Hematopoietic multipotent progenitor cell treated with erythropoietin and hydrocortisone succinate and interleukin-3 and kit ligand, for 8 days (in vitro differentiated cells): ENCODE measurements at places on chromosomes 7 and 10.

- no peak for DNase-seq
Observed at GRCh38 chr10:14477408-14477710, 146.6 kb upstream of the FRMD4A start.

GRCh38 chr7:115363916-115364315 lies 442.0 kb downstream of the MDFIC start:
- no peak for DNase-seq

DNA sequence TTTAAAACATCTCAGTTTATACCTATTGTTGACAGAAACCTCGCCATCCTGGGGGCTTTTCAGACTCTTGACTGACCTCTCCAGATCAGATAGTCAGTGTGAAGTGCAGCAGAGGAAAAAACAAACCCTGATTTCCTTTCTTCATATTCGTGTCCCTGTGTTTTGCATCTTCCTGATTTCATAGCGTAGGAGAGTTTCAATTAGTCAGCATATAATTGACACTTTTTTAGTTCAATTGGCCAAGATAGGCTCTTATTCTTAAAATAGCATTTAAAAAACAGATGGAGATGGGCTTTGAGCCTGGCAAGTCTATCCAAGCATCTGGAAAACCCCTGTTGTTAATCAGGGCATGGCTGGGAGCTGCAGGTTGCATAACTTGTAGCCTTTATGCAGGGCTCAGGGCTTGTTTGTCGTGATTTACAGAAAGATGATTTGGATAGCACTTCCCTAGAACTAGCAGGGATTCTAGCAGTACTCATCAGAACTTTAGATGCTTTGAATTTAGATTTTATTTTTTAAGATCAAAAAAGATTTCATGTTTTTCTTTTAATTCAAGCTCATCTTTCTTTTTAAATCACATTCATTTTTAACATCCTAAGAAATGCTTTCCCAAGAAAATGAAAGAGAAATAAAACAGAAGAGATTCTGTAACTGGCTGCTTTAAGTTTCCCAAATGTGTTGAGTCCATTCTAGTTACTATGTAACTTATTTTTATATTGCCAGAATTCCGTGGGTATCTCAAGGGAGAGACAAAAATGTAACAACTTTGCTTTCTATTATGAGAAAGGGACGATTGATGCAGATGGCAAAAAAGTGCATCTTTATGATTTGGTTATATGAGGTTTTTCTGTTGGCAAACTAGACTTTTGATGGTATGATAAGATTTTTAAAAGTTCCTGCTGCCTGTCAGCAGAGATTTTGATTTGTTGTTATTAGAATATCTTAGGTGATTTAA lies 270.8 kb upstream of the FZD8 start:
- no peak for DNase-seq

DNA sequence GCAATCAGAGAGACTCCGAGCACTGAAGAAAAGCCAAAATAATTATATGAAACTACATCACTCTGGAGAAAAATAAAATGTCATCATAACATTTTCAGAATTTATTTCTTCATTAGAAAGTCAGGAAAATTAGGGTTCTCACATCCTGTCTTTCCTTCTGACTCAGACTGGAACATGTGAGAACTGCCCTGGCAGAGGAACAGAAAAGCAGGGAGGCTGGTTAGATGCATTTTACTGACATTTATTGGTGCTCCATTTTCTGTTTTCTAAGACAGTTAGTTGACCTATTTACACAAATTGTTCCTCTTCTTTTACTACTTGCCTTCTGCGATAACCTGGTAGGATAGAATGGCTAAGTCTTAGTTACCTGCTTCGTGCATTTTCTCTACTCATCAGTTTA lies 58.6 kb upstream of the ANK3 start:
- no peak for DNase-seq

GRCh38 chr7:126419047-126419446 lies 833.7 kb downstream of the GRM8 start:
- no peak for DNase-seq

GRCh38 chr10:8563478-8563877 lies 509.0 kb downstream of the GATA3 start:
- no peak for DNase-seq

DNA sequence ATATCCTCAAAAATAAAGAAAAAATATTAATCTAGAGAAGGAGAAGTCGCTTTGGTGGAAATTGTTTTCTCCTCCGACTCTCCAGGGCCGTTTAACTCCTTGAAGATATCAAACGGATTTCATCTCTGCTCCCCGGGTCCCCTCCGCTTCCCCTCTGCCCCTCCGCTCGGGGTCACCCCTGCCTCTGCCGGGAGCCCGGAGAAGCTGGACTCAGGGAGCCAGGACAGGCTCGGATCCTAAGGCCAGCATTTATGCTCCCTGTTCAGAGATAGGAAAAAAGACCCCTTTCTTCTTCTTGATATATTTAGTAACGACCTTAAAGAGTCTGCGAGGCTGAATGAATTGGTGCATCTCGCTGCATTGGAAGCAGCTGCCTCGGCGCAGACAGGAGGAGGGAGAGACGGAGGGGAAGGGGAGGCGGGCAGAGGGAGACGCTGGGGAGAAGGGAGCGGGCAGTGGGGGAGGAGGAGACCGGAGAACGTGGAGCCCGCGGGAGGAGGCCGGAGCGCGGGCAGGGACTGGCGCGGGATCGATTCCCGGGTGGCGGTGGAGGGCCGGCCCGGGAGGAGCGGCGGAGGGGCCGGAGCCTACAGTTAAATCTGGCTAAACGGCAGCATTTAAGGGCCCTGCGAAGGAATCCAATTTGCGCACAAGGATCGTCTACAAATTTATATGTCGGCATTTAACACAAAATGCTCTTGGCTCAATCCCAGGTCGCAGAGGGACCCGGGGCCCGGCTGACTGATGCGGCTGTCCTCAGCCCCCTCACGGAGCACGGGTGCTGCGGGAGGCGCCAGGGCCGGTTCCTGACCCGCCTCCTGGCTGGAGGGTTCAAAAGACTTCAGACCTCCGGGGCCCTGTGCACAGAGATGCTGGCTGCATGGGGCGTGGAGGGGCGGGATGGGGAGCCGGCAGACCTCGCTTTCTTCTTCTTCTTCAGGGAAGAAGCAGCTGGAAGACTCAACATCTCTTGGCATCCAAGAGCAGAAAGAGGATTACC lies 55.6 kb downstream of the CRTAC1 start:
- DNase-seq = no peak

DNA sequence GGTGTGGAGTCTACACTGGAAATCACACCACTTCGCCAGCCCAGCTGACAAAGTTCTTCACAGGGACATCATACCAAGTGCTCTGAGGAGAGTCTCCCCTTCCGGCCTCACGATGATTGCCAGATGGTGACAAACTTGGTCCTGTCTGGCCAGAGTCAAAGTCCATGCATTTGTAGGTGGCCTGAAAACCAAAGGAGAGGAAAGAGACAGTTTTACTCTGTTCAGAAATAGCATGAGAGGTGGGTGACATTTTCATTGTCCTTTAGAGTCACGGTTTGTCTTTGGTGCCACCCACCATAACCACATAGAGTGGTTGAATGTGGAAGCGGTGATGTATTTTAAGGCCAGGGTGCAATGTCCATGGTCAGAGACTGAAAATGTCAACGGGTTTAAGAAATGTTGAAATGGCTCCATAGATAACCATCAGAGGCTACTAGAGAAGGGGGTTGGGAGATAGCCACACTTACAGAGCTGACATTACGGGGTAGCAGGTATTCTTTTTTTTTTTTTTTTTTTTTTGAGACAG lies 33.0 kb downstream of the BTBD16 start:
- no peak for DNase-seq

DNA sequence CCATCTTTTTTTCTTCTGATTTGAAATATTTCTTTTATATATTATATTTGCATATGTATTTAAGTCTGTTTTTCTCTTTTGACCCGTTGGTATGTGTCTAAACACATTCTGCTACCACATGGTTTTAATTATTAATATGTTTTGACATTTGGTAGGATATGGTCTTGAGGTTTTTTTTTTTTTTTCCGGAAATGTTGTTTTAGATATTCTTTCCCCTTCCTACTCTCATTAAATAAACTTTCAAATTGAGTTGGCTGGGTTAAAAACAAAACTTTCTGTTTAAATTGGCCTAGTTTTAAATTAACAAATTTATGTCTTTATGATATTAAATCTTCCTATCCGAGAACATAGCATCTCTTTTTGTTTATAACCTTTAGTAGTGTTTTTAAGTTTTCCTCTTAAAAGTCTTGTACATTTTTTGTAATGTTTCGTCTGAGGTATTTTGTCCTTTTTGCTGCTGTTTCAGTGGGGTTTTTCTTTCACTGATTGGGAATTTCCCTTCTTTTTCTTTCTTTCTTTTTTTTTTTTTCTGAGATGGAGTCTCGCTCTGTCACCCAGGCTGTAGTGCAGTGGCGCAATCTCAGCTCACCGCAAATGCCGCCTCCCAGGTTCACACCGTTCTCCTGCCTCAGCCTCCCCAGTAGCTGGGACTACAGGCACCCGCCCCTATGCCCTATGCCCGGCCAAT lies 25.4 kb downstream of the STAM start:
- no peak for DNase-seq

- DNase-seq = no peak
Observed at GRCh38 chr7:93985101-93985500, 19.1 kb downstream of the BET1 start.

GRCh38 chr7:93245525-93246432 lies 13.6 kb downstream of the VPS50 start:
- peak; percentile 61 for DNase-seq

GRCh38 chr10:36534471-36535002 lies 590.9 kb upstream of the ANKRD30A start:
- no peak for DNase-seq

DNA sequence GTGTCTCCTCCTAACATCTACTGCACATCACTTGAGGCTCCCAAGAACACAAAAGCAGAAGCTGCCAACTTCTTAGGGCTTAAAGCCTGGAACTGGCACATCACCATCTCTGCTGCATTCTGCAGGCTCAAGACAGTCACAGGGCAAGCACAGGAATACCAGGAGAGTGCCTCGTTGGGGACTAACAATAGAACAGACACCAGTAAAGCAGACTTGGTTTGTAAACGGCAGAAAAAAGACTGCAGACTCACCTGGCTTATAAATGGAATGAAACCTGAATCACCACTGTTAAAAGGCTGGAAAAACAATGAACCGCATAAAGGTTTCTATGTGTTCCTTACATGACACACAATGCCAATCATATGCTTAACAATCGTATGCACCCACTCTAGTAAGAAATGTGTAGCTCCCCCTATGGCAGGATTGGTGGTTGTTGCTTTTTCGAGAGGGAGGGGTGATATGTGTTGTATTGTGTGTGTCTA lies 12.8 kb downstream of the RHEB start:
- no peak for DNase-seq

GRCh38 chr10:14086596-14086995 lies 244.1 kb downstream of the FRMD4A start:
- DNase-seq = no peak

- DNase-seq = no peak
Observed at GRCh38 chr7:138584283-138584682, 116.9 kb downstream of the SVOPL start.

DNA sequence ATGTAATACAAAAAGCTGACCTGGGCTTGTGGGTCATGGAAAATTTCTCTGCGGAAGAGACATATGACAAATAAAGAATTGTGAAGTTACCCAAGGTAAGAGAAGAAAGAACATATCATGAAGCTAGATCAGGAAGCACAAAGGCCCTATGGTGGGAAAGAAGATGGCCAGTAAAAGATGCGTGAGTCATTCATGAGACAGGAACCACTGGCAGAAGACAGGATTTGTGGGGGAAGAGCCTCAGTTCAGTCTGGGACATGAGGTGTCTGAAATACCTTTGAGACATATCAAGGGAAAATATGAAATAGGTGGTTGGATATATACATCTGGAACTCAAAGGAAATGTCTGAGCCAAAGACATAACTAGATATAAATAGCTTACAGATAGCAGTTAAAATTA lies 27.7 kb upstream of the AMPH start:
- DNase-seq = no peak

DNA sequence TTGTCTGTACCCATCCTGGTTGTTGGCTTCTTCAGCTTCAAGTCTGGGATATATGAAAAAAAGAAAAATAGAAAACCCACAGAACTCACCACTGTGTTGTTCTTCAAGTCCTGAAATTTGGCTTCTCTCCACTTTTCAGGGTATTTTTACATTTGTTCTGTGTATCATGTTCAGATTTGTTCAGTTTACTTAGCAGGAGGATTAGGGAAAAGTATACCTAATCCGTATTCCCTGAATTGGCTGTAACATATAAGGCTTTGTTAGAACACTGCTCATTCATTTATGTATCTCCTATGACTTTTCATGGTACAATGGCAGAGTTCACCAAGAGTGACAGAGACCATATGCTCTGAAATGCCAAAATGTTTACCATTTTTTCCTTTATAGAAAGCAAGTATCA lies 146.9 kb downstream of the PTN start:
- no peak for DNase-seq

GRCh38 chr10:49165821-49166483 lies 22.2 kb downstream of the TMEM273 start:
- no peak for DNase-seq

- no peak for DNase-seq
Observed at GRCh38 chr10:99937630-99938029, 72.1 kb downstream of the DNMBP start.

- no peak for DNase-seq
Observed at GRCh38 chr7:36306222-36306621, 83.4 kb upstream of the ANLN start.

DNA sequence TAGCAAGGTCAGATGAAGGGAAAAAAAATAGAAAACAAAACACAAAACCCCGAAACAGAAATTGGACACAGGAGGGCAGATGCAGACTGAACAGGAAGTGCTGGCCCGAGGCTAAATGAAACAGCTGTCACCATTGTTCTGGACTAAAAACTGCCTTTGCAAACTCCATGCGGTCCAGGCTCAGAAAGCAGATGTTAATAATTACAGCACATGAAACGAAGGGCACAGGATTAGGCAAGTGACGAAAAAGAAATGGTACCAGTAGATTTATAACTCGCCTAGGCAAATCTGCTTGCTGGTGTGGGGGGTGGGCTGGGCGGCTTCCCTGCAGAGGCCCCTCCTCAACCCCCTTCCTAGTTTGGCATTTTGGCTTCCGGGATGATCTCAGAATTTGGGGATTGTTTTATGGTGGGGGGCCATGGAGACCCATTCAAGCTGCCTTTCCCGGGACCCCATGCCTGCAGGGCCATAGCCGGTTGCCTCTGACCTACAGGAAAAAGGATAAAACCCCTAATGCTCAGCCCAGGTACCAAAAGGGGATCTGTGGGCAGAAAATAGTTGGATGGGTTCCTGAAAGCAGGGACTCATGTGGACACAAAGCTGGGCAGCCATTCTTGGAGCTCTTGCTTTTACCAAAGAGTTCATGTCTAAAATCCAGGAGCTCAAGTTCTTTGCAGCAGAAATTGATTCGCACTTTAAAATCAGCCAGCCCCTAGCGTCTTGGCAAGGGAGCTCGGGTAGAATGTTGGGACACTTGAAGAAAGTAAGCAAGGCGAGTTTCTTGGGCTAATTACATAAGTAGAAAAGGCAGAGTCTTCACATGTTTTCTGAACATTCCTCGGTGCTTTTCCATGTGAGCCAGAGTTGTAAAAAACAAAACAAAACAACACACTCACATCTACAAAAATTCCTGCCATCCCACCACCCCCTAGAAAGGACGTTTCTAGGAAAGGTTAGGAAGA lies 39.0 kb upstream of the EMX2 start:
- DNase-seq = no peak

GRCh38 chr7:151728286-151728660 lies 148.6 kb downstream of the PRKAG2 start:
- DNase-seq = no peak

GRCh38 chr10:98623176-98623575 lies 176.4 kb upstream of the HPS1 start:
- no peak for DNase-seq

GRCh38 chr10:10132009-10132408 lies 885.7 kb upstream of the CELF2 start:
- no peak for DNase-seq
